ENCODE measurements at places on chromosomes 1 and 21.

DNA sequence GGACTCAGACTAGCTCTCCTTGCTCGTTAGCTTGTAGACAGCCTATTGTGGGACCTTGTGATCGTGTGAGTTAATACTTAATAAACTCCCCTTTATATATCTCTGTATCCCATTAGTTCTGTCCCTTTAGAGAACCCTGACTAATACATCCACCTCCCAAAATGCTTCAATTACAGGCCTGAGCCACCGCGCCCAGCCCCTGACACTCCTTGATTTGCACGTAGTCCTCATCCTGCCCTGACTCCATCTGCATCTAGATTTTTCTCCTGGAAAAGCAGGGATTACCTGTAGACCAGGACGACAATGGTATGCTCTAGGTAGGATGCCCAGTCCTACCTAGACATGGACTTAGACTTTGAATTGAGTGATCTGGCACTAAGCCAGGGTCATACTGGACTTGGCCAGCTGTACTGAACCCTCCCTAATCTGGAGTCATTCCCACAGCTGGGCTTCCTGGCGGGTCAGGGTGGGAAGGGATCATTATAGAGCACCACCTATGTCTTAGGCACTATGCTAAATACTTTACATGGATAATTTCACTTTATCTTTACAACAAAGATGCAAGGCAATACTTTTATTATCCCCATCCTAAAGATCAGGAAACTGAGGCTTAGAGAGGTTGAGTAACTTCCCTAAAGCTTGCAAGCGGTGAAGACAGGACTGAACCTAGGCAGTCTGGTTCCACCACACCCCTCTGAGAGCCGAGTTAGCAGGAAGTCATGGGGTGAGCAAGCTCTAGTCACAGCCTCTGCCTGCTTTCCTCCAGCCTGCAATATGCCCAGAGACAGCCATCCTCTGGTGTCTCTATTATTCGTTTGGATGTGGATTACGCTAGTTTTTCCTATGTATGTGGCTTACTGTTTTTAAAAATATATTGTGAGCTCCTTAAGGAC, 89.4 kb downstream of the DTL start:
- no peak for DNase-seq

GRCh38 chr1:201639391-201639790, 100.5 kb downstream of the NAV1 start:
- no peak for DNase-seq

GRCh38 chr1:234692966-234693580, 83.1 kb upstream of the IRF2BP2 start:
- no peak for DNase-seq

GRCh38 chr21:38503583-38503982, 5.3 kb upstream of the ERG start:
- DNase-seq = no peak

DNA sequence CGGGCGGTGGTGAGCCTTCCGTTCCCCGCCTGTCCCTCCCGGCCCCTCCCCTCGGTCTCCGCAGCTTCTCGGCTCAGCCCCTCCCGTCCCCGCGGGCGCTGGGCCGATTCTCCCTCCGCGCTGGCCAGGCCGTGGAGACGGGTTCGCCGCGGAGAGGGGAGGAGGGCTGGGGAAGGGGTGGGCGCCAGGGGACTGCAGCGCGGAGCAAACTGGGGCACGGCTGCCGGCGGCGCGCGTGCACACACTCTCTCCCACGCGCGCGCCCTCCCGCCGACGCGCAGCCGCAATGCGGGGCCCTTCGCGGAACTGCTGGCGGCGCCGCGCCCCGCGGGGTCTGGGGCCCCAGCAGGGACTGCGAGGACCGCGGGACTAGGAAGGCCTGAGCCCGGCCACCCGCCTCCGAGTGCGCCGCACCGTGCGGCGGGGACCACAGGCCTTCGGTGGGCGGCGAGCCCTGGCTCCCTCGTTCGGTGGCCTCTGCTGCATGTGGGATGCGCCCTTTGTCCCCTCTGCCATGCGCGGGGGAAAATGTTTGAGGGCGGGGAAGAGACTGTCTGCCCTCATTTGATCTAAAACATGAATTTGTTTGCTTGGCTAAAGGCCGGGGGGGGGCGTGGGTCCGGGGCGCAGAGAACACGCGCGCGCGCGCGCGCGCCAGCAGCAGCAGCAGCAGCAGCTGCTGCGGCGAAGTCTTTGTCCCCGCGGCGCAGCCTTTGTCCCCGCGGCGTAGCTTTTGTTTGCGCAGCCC, 90.7 kb upstream of the VAMP3 start:
- DNase-seq = no peak

DNA sequence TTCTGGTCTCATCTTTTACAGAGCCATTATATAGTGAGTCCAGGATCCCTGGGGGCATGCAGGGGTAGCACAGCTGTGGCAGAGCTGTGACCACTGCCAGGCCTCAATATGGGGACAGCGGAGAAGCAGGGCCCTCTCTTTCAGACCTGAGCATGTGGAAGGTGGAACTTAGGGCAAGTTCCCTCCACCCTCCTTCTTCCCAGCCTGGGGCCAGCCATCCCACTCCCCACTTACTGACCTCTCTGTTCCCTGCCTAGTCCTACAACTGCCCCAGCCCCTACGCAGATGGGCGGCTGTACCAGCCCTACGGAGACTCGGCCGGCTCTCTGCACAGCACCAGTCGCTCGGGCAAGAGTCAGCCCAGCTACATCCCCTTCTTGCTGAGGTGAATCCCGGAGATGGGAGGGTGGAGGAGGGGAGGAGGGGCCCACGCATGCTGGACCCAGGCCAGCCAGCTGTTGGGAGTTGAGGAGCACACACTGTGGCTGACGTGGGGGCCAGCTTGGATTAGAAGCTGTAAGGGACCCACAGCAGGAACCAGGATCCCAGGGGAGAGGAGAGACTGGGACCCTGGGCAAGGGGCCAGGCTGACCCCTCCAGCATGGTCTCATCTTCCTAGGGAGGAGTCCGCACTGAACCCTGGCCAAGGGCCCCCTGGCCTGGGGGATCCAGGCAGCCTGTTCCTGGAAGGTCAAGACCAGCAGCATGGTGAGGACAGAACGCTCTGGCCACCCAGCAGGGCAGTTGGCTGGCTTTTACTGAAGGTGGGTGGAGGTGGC, 10.7 kb downstream of the PSRC1 start:
- no peak for DNase-seq

GRCh38 chr1:1069711-1070676, 4.1 kb downstream of the RNF223 start:
- DNase-seq = no peak

DNA sequence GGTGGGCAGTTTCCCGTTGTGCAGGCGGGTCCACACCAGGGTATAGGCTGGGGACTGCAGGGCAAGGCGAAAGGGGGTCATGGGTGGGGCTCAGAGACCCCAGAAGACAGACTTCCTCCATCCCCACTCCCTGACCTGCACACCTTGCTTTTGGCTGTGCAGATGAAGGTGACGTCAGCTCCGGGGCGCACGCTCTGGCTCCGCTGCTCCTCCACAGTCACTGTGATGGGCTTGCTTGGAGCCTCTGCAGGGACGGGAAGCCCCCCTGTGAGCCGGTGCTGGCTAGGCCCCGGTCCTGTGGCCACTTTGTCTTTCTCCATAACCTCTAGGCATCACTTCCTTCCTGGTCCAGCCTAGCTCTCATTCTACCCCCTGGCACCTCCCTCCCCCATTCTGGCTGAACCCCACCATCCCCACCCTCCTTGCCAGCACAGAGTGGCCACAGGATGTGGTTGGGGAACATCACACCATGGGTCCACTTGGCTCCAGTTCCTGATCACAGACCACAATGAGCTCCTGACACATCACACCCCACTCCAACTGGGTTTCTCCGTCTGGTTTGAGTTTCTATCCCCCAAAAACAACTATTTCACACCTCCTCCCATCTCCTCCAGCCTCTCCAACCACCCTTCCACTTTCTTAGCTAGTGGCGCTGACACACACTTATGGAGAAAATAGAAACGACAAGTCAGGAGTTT, 45.2 kb downstream of the LDLRAD2 start:
- DNase-seq = no peak

DNA sequence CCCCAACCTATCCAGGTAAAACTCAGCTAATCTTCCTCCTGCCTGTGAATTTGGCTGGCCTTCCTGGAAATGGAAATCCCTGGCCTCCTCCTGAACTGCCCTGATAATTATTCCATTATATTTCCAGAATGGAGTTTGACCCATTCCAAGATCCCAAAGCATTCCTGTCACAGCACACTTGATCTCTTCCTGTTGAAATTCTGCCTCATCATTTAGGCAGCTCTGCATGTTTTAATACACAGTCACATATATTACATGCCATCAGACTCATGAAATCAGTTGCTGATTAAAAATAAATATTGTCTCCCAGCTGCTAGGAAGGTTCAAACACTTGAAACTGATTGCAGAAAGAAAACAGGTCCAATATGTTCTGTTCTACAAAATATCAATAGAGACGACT, 148.2 kb upstream of the PALMD start:
- no peak for DNase-seq

DNA sequence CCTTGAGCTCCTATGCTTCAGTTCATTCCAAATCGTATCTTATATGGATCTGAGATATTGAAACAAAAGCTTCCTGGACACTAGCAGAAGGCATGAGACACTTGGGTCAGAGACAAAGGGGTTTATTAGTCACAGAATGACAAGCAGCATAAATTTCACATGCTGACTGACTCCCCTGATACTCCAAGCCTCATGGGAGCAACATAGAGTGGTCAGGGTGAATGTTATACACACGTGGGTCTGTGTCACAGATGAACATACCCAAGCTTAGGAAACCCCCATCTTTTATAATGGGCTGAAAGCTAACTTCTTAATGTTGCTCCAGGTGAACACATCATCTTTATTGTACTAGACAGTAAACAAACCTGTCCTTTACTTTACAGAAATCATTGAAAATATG, 599.9 kb upstream of the RGS18 start:
- no peak for DNase-seq

DNA sequence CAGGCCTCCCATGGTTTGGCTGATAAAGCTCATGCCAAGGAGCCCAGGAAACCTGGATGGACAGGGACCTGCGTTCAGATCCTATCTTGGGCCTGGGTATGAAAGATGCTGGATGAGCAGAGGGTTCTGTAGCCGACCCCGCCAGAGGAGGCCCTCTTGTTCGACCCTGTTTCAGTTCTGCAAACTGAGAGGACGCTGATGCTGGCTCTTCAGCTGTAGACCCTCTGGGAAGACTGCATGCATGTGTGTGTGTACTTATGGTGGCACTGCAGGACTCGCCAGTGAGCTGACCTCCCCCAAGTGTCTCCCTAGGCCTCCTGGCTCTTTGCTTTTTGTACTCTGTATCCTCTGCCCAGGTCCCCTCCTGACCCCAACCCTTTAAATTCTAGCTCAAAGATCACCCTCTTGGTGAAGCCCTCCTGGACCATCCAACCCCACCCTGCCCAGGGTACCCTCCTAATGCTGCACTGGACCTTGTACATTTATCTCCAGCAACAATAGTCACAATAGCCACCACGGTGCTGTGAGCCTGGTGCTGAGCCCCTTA, 1.6 kb downstream of the EPS8L3 start:
- DNase-seq = no peak

- DNase-seq = no peak
Measured at GRCh38 chr1:108512239-108513043, 47.5 kb upstream of the EEIG2 start.

- DNase-seq = no peak
Measured at GRCh38 chr1:197598935-197599334, 176.3 kb downstream of the DENND1B start.

GRCh38 chr1:10698726-10699469, 97.5 kb downstream of the CASZ1 start:
- no peak for DNase-seq

DNA sequence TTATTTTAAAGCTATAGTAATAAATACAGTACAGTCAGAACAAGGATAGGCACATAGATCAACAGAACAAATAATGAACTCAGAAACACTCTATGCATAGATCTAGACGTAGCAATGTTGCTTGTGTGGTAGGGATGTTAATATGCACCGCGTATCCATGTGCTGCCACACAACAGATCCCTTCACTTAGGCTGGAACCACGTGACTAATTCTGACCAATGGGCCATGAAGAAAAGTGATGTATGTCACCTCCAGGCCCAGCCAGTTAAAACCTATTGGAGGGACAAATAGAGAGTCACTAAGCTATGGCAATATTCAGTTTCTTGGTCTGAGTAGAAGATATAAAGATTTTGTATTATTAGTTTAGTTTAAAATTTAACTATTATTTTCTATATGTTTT, 91.4 kb downstream of the ADAMTS1 start:
- no peak for DNase-seq

DNA sequence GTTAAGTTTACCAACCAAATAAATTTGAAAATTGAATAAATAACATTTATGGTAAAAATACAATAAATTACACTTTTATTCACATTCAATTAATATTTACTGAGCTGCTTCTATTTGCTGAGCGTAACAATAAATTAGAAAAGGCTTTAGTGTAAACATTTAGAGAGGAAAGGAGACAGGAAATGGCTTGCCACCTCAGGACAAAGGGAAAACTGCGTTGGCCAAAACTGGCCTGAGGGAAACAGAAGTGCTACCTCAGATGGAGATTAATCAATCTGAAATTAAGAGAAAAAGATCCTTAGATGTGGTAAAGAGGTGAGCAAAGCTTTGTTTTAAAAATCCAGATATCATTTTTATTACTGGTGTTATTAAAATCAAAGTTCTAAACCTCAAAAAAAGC, 128.0 kb downstream of the SLC44A5 start:
- DNase-seq = no peak

GRCh38 chr21:15560383-15561056, 169.3 kb upstream of the USP25 start:
- DNase-seq = no peak

DNA sequence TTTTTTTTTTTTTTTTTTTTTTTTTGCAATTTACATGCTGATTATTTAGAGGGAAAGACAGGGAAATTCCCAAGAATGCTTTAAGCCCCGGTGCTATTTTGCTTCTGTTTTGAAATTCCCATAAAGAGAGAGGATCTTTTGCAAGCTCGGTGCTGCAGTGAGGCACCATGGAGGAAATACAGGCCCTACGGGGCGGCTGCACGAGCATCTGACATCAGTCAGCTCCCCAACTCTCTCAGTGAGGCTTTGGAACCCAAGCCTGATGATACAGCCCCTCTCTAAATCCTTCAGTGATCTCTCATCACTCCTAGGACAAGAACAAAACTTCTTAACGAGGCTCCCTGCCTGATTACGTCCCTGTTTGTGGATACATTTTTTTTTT, 791 bp upstream of the CHI3L1 start:
- DNase-seq = no peak

DNA sequence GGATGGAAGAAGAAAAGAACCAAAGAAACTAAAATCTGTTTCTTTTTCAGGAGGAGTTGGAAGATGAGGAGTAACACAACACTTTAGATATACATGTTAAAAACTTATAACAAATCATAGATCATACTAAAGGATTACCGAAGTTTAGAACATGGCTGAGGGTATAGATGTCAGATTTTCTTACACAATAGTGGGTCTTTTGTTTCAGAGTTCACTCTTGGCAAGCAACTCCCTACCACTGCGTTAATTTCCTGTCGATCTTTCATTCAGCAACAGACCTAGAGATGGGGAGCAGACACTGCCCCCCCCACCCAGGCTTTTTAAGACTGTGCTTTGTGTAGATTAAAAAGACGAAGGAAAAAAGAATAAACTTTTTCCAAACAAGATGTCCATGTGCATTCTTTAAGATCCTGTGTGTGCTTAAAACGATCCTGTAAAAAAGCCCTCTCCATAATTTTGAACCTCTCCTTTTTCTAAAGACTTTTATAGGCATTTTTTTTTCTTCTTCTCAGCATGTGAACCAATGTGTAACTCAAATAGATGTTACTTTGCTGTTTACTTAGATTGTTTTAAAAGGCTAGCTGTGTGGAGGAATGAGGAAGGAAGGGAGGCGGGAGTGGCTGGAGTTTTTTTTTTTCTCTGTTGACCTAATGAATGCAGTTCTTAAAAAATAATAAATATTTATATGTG, 50.4 kb downstream of the NFIA start:
- DNase-seq = no peak

GRCh38 chr21:15282665-15283064, 217.9 kb upstream of the NRIP1 start:
- DNase-seq = no peak

All from stimulated activated CD4-positive, alpha-beta T cell treated with anti-CD3 and anti-CD28 coated beads, Interleukin-15, amount 100 ng/mL, for 1 hour (primary cell).